Urothelium cell line (cell line): ENCODE measurements at places on chromosomes 6 and 20.

GRCh38 chr6:19866985-19867627 lies 29.9 kb downstream of the ID4 start:
- DNase-seq, result peak; percentile 75

- DNase-seq, result no peak
These were observed 64.0 kb downstream of the STXBP5 start for GRCh38 chr6:147268254-147268653.

- no peak for DNase-seq
These were observed 213.2 kb upstream of the FKBP1C start for GRCh38 chr6:62998022-62998421.

DNA sequence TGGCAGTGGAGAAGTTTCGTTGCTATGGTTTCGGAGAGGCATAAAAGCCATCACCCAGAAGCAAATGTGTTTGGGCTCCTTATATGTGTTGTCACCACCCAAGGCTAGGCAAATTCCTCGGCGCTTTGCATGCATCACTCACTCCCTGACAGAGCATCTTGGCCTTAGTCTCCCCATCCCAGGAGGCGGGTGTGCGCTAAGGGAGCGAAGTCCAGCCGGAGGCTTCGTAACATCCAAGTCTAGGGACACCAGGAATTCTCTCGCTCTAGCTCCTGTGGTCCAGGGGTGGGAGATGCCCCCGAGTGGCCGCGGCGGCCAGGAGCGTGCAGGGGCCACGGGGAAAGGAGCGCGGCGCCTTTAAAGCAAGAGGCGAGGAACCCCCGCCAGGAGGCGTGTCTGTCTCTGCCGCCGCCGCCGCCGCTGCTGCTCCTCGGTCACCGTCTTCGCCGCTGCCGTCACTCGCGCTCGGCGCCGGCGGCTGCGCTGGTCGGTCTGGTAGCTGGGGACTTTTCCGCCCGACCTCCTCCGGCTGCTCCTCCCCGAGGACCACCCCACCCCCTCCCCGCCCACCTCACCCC lies at the start of gene GRIK2:
Gene GRIK2, plus strand, starts transcription at position 458 of the 578 bp plus-strand sequence.
- peak; percentile 56 for DNase-seq

- DNase-seq, result peak; percentile 27
These were observed 38.5 kb downstream of the SOD2 start for GRCh38 chr6:159654483-159655098.

DNA sequence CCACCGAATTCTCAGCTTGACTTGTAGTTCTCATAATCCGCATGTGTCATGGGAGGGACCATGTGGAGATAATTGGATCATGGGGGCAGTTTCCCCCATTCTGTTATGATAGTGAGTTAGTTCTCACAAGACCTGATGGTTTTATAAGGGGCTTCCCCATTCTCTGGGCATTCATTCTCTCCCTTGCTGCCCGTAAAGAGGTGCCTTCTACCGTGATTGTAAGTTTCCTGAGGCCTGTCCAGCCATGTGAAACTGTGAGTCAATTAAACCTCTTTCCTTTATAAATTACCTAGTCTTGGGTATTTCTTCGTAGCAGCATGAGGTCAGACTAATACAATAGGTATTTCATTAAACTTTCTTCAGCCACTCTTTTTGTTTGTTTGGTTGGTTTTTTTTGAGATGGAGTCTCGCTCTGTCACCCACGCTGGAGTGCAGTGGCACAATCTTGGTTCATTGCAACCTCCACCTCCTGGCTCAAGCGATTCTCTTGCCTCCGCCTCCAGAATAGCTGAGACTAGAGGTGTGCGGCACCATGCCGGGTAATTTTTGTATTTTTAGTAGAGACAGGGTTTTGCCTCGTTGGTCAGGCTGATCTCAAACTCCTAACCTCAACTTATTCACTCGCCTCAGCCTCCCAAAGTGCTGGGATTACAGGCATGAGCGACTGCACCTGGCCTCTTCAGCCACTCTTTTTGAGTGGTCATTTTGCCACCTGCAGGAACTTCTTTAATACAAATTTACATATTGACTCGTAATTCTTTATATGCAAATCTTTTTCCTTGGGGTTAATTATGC lies 36.3 kb downstream of the GSTA2 start:
- DNase-seq, result no peak

DNA sequence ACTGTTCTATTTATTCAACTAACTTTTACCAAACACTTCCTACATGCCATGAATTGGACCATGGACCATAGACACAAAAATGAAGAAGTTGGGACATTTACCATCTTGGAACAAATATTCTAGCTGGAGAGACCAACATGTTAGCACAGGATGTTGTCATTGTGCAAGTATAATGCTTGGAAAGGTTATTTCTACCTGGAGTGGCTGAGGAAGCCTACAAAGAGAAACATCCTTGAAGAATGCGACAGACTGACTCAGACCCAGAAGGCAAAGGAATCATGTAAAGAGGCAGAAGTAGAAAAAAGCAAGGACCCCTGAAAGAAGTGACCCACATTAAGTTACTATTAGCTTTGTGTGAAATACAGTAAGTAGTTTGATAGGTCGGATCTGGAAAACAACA lies 180.9 kb downstream of the SOD2 start:
- no peak for DNase-seq

GRCh38 chr6:73731285-73731684 lies 35.3 kb downstream of the CD109 start:
- DNase-seq, result no peak
